Fibroblast of lung (primary cell): ENCODE measurements at places on chromosomes 7 and 10. TPM values are rescaled to one million over a fixed set of nuclear protein-coding genes. Genes with fewer than 3 reads are reported as not detected.

Gene MYL10
- not detected in 2 replicates for total RNA-seq

Gene OR2A42
- total RNA-seq: under 0.01 TPM in 1 of 2 replicates, not detected in the other

Gene EEPD1
- total RNA-seq: 8.4 and 9.2 TPM in 2 replicates

Gene EMX2
- not detected in 2 replicates for total RNA-seq

Gene LLCFC1
- not detected in 2 replicates for total RNA-seq

Gene GPR15LG
- total RNA-seq: not detected in 2 replicates

Gene TMEM229A
- not detected in 2 replicates for total RNA-seq

DNA sequence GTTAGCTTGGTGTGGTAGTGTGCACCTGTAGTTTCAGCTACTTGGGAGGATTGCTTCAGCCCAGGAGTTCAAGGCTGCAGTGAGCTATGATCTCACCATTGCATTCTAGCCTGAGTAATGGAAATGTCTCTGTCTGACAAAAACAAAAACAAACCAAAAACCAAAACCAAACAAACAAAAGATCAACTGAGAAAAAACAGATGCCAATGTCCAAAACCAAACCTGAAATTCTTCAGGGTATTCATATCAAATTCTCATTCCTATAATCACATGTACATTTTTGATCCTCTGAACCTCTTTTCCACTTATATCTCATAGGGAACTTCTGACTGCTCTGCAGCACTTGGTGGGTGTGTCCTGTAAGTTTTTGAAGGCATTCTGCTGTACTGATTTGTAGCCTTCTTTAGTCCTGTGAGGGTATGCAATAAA, 87.0 kb downstream of the CDK6 start:
- DNase-seq: peak; percentile 22

GRCh38 chr10:63899673-63900300, 378.6 kb downstream of the REEP3 start:
- DNase-seq: no peak

GRCh38 chr7:5596046-5596895, 172.6 kb upstream of the TNRC18 start:
- DNase-seq: peak; percentile 92

DNA sequence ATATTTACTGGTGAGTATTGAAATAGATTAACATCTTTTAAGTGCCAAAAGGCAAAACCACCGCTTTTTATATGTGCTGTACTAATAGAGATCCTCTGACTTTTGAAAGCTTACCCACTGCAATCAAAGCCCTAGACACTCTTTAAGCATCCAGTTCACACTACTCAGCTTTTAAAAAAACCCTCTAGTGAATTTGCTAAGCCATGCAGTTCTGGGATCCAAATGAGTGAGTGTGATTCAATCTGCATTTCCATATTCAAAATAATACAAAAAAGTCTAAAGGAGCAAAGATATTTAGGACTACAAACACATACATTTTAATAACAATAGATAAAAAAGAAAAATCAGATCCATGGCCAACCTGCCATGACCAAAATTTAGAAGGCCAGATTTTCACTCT, 288.2 kb downstream of the MAGI2 start:
- DNase-seq: no peak

GRCh38 chr7:148527717-148528168, 62.8 kb upstream of the C7orf33 start:
- DNase-seq: peak; percentile 73

DNA sequence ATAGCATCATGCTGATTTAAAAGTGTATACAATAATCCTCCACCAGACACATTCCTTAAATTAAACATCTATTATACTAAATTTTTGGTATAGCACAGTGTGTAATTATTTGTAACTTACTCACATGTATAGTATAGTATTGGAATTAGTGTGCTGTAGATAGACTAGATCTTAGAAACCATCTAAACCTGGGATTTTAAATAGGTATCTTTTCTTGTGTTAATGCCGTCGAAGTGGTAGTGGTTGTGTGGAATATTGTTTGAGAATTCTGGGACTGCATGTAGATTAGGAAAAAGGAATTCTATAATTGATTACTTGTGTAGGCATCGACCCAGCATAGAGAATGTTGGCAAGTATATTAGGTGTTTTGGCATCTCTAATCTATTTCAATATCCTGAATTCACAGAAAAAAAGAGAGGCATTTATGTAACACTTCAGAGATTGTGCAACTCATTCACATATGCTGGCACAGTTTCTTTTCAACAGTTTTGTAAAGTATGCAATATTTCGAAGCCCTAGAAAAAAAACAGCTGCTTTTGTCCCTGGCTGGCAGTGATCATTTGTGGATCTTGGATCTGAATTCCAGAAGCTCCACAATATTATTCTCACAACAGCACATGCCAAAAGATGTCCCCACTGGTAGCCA, 145.5 kb upstream of the AGR3 start:
- DNase-seq: no peak

DNA sequence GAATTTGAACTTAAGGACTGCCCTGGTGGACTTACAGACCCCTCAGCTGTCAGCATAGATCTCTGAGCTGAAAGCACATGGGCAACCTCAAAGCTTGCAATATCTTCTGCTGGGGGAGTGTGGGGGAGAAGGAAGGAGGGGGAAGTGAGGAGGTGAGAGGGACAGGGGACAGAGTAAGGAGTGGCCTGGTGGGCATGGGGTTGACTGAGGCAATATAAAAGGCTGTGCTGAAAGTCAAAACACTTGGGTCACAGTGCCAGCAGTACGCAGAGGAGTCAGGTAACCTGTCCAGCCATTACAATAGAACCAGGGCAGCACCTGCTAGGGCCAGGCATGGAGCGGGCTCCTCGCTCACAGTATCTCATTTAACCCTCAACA, 43.2 kb downstream of the PPP1R3C start:
- DNase-seq: no peak

- no peak for DNase-seq
These were observed 1183.6 kb downstream of the GATA3 start for GRCh38 chr10:9238041-9238440.

DNA sequence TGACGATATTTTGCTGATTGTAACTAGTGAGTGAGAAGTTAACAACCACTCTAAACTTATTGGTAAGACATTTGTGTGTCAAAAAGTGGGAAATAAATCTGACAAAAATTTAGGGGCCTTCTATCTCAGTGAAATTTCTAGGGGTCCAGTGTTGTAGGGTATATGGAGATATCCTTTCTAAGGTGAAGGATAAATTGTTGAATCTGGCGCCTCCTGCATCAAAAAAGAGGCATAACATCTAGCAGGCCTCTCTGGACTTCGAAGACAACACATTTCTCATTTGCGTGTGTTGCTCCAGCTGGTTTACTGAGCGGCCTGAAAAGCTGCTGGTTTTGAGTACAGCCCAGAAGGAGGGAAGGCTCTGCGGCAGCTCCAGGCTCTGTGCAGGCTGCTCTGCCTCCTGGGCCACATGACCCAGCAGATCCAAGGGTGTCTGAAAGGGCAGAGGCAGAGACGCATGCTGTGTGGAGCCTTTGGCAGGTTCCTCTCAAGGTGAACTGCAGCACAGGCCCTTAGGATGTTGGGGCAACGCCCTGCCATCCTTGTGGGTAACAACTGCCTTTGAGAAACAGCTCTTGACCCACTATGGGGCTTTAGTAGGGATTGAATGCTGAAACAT, 72.4 kb downstream of the LMBR1 start:
- no peak for DNase-seq

- peak; percentile 77 for DNase-seq
These were observed 358.9 kb downstream of the FRMD4A start for GRCh38 chr10:13971601-13972475.

GRCh38 chr7:114109304-114109703, 190.5 kb upstream of the PPP1R3A start:
- DNase-seq: no peak

GRCh38 chr7:134016223-134016941, 110.8 kb upstream of the LRGUK start:
- DNase-seq: peak; percentile 43

DNA sequence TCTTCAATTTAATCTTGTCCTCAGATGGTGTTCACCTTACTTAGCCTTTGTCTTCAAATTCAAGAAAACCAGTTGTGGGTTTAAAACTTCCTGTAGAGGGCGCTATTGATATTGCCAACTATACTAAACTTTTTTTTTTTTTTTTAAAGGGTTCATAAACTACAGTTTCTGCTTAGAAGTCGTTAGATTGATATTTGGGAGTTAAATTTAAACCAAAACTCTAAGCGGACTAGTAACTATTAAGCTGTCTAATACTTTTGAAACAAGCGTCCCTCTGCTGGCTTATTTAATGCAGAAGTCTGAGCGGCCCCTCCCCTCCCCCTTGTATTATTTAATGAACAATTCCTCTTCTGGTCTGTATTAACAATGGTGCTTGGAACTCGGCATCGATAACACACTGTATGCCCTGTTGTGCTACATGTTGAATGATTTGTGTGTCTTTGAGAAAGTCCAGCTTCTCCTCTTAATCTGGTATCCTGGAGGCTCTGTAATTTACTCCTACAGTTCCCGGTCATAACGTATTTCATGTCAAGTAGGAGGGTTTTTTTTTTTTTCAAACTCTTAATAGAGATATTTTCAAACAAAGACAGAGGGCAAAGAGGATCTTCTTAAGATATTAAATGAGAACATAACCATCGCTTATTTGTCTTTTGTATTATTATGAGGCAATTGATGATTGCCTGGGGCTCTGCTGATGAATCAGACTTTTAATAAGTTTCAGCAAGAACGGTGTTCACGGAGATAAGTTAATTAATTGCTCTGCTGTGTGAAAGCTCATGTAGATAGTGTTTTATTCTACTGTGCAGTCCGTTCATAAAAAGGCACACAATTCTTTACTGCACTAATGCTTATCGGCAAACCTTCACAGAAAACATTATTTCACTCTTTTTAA, 22.6 kb upstream of the CREB5 start:
- peak; percentile 89 for DNase-seq

DNA sequence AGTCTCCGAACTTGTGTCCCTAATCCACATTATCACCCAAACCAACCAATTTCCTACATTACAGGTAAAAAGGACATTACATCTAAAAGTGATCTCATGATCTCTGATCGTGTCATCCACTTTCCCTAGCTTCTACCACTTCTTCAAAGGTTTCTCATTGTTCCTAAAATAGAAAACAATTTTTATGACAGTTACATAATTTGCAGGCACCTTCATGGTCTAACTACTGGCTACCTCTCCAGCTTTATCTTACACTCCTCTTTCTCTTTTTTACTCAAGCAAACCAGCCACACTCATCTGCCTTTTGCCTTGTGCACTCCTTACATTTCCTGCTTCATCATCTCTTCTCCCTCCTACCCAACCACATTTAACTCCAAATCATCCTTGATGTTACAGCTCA, 886.7 kb upstream of the SORCS1 start:
- DNase-seq: no peak

DNA sequence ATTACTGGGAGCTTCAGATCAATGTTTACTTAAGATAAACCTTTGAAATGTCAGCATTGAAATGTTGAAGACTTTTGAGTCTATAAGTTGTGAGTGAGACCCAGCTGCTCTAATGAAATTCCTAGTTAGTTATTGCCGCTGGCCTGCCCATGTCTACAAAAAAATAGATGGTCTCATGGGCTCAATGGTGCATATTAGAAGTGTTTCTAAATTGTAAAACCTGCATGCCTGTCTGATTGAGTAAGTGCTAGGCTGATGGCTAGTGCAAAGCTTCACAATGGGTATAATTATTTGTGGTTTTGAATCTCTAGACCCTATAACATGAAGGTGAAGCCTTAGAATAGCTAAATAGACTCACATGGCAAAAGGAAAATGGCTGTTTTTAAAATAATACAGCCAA, 234.5 kb downstream of the SORCS3 start:
- no peak for DNase-seq

DNA sequence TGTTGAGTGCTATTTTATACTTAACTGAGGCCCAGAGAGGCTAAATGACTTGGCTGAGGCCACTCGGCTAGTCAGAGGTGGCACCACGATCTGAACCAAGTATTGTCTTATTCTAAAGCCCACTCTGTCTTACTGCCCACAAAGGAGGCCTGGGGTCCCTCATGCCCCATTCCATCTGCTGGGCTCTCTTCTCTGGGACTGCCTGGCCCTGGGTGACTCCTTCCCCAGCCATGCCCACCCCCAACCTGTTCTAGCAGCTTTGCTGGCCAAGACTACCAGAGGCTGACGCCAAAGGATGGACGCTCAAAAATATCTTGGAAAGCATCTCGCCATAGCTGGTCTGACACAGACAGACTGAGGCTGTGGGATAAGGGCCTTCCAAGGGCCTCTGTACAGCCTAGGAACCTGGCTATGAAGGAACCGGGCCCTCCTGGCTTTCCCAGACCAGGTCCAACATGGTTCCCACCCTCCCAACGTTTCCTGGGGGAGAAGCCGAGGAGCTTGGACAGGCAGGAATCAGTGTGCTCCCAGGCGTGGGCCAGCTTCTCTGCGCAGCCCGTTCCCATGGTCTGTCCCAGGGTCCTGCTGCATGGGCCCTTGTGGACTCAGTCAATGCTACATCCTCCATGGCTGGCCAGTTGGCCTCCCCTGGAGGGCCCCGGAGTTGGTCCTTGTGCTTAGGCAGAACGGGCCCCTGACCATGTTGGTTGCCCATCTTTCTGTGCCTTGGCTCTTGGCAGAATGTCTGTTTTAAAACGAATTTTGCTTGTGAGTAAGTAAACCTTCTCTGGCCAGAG, 11.7 kb downstream of the HSPA12A start:
- DNase-seq: no peak
